ENCODE measurements at places on chromosomes 2 and 18. TPM values are rescaled to one million over a fixed set of nuclear protein-coding genes. Genes with fewer than 3 reads are reported as not detected.

IL18RAP gene
- 10.6 TPM for total RNA-seq

ADNP2 gene
- total RNA-seq: 21.7 TPM

TNFAIP6 gene
- total RNA-seq: not detected

CPLX4 gene
- total RNA-seq: not detected

DNA sequence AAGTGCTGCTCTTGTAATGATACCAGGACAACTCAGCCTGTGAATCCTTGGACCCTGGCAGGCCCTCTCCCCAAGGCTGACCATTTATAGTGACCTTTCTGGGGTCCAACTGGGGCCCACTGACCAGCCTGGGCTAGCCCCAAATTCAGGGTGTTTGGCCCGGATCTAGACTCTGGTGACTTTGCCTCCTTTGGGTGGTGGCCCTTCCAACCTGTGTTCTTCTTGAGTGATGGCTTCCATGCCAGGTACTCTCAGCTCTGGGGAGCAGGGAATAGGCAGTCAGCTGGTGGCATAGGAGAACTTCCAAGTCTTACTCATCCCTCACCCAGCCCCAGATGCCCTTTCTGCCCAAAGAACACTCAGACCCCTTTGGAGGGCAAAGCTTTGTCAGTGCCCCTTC lies 10.3 kb downstream of the MYO7B start:
- DNase-seq: no peak

- DNase-seq: no peak
These were observed 20.9 kb downstream of the KCNG2 start for GRCh38 chr18:79818631-79819030.

GRCh38 chr2:2244508-2244907 lies 86.6 kb downstream of the MYT1L start:
- no peak for DNase-seq
